Stimulated activated CD4-positive, alpha-beta T cell treated with anti-CD3 and anti-CD28 coated beads, TNF-alpha, amount 100 ng/mL, for 1 hour (primary cell): ENCODE measurements at places on chromosomes 6 and 20.

DNA sequence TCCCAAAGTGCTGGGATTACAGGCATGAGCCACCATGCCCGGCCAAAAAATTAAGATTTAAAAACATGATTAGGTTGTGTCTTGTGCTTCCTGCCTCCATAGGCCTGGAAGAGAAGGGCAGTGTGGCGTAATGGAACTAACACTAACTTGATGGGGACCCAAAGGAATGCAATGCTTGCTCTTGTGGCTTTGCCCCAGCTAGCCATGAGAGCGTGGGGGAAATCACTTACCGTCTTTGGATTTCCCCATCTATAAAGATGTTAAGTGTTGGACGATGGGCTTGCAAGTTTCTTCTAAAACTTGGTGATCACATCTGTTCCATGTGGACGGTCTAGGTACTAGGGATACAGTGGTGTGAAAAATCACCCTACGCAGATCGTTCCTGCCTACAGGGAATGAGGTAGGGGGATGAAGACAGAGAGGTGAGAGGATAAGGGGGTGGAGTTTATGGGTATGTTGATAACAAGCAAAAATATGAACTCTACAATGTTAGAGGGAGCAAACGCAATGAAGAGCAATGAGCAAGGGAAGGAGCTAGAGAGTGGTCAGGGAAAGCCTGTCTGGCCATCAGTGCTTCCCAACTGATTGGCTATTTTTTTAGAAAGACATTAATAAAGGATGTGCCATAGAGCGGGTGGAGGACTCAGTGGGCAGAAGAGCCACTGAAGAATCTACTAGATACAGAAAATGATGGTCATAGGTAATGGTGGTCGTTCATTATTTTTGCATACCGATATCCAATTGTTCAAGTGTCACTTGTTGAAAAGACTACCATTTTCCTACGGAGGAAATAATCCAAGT, 165.2 kb downstream of the BCAS1 start:
- DNase-seq = no peak

DNA sequence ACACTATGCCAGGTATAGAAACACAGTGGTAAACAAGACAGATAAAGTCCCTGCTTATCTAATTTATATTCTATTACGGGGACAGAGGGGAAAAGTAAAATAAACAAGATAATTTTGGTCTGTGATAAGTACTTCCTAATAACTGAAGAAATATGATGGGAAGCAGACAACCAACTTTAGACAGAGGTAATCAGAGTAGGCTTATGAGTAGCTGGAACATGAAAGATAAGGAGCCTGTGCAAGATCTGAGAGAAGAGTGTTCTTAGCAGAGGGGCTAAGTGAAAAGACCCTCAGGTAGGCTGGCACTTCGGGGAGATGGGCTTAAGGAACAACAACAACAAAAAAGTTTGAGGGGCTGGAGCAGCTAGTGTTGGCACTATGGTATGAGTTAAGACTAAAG, 4.1 kb downstream of the RNF8 start:
- no peak for DNase-seq

GRCh38 chr6:76708641-76709331, 636.3 kb upstream of the IMPG1 start:
- DNase-seq = no peak

GRCh38 chr6:7106752-7107577, 796 bp upstream of the RREB1 start:
- no peak for DNase-seq

DNA sequence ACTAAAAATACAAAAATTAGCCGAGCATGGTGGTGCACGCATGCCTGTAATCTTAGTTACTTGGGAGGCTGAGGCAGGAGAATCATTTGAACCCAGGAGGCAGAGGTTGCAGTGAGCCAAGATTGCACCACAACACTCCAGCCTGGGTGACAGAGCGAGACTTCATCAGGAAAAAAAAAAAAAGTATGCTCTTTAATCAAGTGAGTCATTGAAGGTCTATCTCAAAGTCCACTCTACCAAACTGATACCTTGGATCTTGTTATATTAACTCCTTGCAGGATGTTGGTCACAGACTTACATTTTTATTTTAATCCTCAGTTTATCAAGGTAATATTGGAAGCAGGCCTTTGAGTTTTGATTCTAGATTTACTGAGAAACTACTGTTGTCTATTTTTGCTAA, 348.7 kb downstream of the COL12A1 start:
- no peak for DNase-seq

- no peak for DNase-seq
Observed at GRCh38 chr6:148346681-148347440, 4.2 kb downstream of the SASH1 start.

GRCh38 chr6:42051268-42051653, 937 bp downstream of the TAF8 start:
- no peak for DNase-seq

- peak; percentile 15 for DNase-seq
Observed at GRCh38 chr20:44747166-44748004, 1.7 kb downstream of the KCNK15 start.

- no peak for DNase-seq
Observed at GRCh38 chr6:64777941-64778785, 928.9 kb downstream of the EYS start.

- no peak for DNase-seq
Observed at GRCh38 chr6:42509765-42510164, 54.1 kb upstream of the UBR2 start.

DNA sequence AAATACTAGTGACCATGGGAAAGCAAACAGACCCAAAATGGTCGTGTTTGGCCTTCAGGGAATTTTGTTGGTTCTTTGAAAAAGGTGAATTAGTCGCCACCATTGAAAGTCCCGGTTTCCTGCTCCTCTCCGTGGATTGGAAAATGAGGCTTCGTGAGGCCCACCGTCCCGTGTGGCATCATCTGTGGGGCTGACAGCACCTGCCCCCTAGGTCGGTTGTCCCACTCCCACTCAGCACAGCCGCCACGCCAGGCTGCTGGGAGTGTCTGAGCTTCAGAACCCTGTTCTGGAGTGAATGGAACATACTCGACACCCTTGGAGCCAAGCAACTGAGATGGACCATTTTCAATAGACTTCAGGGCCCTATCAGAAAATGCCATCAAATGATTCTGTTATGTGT, 33.0 kb upstream of the FOXC1 start:
- DNase-seq = no peak

GRCh38 chr20:47489448-47489872, 12.2 kb upstream of the NCOA3 start:
- DNase-seq = no peak

- no peak for DNase-seq
Observed at GRCh38 chr6:136790411-136791295, 1.6 kb downstream of the MAP3K5 start.

DNA sequence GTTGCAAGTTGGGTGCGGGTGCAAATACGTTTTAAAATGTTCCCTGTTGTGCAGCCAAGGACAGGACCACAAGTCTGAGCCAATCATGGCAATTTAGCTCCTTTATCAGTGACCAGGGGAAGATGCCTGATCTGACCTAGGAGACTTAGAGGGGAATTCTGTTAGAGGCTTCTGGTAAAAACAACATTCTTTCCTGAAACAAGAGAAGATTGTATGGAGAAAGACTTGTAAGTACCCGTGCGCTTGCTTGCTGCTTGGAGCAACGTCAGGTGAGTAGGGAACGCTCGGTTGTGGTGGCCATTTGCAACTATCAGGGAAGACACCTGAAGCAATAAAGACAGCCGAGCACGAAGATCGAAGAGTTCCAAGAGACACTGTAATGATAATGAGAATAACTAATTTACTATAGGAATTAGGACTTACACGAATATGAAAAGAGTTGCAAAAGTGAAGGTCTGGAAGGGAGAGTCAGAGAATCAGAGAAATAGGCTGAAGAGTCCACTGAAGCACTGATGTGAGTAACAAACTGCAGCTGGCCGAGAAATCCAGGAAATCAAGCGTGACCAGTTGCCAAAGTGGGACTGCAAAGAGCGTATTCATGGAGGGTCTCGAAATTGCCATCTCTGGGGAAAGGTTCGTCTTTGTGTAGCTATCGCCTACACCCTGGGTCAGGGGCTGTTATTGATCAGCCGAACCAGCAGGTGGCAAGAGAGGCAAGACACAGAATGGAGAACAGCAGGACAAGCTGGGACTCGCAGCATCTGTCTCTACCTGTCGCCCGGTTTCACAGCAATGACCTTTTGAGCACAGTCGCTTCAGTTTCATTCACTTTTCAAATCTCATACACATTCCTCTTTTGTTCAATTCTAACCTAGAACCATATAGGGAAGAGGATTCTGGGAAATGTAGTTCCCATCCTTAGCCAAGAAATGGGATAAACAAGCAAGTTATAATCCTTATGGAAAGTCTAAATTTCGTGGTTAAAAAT, 26.1 kb downstream of the LOC128125822 start:
- peak; percentile 48 for DNase-seq

DNA sequence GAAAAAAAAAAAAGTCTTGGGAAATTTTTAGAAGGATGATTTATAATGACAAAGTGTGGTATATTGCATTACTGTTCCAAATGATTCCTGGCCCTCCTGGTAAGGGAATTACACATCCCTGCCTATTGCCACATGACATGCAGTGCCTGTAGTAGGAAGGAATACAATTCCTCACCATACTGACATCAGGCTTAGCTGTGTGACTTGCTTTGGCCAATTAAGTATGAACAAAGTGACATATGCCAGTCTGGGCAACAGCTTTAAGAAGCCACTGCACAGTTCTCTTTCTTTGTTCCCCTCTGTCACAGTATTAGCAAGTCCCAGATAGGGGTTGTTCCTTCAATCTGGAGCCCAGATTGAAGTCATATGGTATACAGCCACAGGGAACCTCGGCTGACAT, 100.5 kb downstream of the KIF13A start:
- DNase-seq = no peak

GRCh38 chr6:45614488-45615285, 237.0 kb upstream of the SUPT3H start:
- no peak for DNase-seq
